ENCODE measurements at places on chromosomes 5 and 9.

DNA sequence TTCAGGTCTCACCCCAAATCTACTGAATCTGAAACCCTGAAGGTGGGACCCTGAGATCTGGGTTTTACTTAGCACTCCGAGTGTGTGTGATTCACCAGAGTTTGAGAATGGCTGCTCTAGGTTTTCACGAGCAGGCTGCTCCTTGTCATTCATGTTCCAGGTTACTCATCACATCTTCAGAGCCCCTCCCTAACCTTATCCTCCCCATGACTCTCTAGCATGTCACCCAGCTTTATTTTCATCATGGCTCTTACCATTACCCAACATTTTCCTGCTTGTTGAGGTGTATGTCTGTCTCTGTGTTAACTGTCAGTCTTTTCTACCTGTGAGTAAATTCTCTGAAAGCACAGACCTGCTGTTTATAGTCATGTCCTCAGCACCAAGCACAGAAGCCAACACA, 319.2 kb downstream of the NSG2 start:
- DNase-seq = no peak

GRCh38 chr9:98253565-98253964, 1.9 kb downstream of the TBC1D2 start:
- no peak for DNase-seq

DNA sequence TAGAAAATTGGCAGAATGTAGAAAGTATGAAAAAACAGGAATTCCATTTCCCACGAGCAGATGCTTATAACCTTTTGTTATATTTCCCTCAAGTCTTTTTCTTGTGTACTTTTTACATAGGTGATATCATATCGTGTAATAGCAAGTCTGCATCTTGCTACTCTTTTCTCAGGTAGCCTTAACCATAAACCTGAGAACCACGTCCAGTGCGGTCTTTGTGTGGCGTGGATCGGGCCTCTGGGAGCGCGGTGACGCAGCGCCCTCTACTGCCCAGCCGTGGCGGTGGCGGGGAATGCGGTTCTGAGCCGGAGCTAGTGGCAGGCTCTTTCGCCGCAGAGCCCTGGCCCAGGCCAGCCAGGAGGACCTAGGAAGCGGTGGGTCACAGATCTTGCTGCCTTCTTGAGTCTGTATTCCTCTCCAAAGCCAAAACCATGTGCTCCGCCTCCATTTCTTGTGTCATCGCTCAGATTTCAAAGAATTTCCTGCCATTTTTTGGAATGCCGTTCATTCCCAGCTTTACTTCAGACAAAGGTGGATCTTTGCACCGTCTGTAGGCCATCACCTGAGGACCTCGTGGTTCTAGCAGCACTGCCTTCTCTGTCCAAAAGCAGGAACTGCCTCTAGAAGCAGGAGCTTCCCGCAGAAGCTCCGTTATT, 71.9 kb downstream of the MVB12B start:
- DNase-seq = peak; percentile 87

- DNase-seq = no peak
Measured at GRCh38 chr9:129815278-129815677, 8.7 kb downstream of the TOR1A start.

GRCh38 chr9:121278477-121279261, 10.7 kb downstream of the GSN start:
- peak; percentile 66 for DNase-seq

- no peak for DNase-seq
Measured at GRCh38 chr5:34867660-34868059, 28.7 kb downstream of the TTC23L start.
